Hematopoietic multipotent progenitor cell (in vitro differentiated cells): ENCODE measurements at places on chromosomes 2 and 18.

DNA sequence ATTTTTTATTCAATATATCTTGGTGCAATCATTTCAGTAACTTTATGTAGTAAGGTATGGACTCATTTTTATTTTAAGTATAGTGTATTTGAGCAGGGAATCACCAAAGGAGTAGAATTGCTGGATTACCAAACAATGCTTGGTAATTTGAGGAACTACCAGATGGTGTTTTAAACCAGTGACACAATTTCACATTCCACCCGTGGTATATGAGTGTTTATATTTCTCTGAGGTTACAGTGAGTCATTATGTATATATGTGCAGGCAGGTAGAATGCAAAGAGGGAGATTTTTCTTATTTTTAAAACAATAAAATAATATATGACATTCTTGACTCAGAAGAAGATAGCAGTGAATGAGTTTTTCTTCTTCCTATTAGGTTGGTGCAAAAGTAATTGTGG lies 596.9 kb downstream of the DCC start:
- DNase-seq, result no peak

GRCh38 chr2:2848621-2849333 lies 517.7 kb upstream of the MYT1L start:
- no peak for DNase-seq

- DNase-seq, result no peak
These were observed 58.0 kb downstream of the ZNF519 start for GRCh38 chr18:14074187-14074586.

GRCh38 chr2:230842473-230842872 lies 22.3 kb upstream of the ITM2C start:
- no peak for DNase-seq

GRCh38 chr18:26091047-26091630 lies 726 bp upstream of the SS18 start:
- no peak for DNase-seq

GRCh38 chr2:74714691-74715080 lies 60.6 kb downstream of the SEMA4F start:
- no peak for DNase-seq

- no peak for DNase-seq
These were observed 1932.0 kb downstream of the SUCLG1 start for GRCh38 chr2:82527124-82527523.

GRCh38 chr18:63378919-63379638 lies 12.1 kb upstream of the KDSR start:
- no peak for DNase-seq

GRCh38 chr2:43622931-43623451 lies 14.1 kb upstream of the PLEKHH2 start:
- DNase-seq, result no peak

DNA sequence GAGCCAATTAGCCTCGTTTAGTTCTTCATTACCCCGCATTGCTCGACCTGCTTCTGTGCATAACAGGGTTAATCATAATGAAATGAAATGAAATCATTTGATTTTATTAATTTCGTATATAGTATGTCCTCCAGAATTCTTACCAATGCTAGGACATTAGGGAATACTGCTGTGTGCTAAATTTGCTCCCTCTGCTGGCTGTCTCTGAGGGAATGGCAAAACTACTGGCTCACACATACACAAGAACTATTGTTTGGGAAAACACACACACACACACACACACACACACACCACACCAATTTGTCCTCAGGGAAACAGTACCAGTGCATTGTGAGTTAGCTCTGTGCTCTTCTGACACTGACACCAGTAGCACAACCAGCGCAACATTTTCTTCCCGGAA lies 273.3 kb upstream of the TCF4 start:
- DNase-seq, result no peak

GRCh38 chr2:126748188-126748760 lies 92.3 kb downstream of the GYPC start:
- no peak for DNase-seq

DNA sequence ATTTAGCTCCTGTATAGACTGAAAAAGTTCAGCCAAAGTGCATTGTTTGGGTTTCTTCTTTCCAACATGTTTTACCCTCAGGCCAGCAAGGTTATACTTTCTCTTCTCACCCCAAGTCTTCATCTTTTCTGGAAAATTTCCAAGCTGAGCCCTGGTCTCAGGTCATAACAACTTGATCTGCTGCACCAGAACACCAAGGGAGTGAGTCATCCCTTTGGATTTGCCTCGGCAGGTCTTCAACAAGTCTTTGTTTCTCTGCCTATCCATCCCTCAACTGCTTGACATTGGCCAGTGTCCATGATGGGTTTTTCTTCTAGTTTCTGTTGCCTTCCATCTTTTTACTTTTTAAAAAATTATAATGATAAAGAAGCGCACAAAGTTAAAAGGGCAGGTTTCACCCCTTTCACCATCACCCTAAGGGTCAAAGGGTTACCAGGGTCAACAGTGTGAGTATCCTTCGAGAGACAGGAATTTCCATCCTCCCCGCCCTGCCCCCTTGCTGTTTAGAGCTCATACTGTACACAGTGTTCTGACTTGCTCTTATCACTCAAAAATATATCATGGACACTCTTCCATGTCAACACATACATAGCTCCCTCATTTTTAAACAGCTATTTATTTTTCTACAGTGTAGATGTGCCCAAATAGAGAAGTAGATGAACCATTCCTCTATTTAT lies 5.7 kb upstream of the SPATS2L start:
- no peak for DNase-seq

DNA sequence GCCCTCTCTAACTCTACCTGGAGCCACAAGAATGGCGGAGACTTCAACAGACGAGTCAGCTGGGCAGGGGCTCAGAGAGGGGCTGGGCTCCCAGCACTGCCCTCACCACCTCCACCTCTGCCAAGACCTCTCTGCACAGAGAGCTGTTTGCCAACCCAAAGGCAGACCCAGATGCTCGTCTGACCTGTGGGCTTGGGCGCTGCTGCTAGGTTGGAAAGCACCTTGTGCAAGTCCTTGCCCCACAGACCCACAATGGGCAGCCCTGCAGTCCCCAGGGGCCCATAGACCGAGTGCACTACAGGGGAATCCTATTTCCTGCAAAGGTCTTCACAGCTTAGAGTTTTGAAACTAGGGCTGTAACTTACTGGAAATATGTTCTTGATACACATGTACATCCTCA lies 13.3 kb downstream of the ACKR3 start:
- DNase-seq, result no peak

DNA sequence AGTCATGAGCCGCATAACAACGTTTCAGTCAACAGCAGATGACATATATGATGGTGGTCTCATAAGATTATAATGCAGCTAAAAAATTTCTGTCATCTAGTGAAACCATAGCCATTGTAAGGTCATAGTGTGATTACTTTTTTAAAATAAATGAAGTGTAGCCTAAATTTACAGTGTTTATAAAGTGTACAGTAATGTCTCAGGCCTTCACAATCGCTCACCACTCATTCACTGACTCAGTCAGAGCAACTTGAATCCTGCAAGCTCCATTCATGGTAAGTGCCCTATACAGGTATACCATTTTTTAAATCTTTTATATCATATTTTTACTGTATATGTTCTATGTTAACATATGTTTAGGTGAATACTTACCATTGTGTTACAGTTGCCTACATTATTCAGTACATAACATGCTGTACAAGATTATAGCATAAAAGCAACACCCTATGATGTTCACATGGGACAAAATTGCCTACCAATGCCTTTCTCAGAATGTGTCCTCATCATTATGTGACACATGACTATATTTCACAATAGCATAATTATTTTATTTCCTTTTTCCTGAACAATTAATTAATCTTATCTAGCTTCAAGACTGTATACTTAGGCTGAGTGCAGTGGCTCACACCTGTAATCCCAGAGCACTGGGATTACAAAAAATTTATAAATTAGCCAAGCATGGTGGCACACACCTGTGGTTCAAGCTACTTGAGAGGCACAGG lies 1115.9 kb upstream of the ZEB2 start:
- DNase-seq, result no peak
